ENCODE measurements at places on chromosomes 1 and 21.
A peak's percentile ranks its signal among the peaks of the same experiment; 100 is the strongest.

DNA sequence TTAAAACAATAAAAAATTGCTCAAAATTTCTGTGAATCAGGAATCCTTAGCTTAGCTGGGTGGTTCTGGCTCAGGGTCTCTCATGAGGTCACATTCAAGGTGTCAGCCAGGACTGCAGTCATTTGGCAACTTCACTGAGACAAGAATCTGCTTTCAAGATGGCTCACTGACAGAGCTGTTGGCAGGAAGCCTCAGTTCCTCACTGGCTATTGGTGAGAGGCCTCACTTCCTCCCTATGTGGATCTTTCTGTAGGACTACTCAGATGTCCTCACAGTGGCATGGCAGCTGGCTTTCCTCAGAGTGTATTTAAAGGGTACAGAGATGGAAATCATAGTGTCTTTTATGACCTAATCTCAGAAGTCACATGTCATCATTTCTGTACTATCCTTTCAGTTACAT is 785.7 kb downstream of the ADGRL2 start:
- DNase-seq: no peak

GRCh38 chr1:143611159-143611558 is 360.6 kb downstream of the FAM72C start:
- no peak for DNase-seq

DNA sequence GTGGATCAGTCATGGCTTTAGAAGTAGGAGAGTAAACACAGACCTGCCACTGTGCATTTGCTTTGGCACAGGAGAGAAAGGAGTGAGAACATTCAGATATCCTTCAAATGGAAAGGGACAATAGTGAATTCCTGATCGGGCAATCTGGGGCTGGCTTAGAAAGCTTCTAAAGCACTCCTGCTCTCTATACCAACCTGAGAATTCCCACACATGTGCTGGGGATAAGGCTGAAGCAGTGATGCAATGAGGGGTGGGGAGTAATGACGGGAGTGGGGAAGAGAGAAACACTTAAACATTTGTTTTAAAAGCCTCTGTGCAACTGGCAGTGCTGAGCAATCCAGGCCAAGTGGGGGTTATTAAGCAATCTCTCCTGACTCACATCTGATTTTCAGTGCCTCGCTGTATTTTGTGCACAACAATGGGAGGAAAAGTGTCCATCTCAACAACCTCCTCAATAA is 108.8 kb downstream of the KIAA0319L start:
- DNase-seq: no peak

- DNase-seq: no peak
These were observed 234.0 kb downstream of the NPHP4 start for GRCh38 chr1:5758000-5758858.

DNA sequence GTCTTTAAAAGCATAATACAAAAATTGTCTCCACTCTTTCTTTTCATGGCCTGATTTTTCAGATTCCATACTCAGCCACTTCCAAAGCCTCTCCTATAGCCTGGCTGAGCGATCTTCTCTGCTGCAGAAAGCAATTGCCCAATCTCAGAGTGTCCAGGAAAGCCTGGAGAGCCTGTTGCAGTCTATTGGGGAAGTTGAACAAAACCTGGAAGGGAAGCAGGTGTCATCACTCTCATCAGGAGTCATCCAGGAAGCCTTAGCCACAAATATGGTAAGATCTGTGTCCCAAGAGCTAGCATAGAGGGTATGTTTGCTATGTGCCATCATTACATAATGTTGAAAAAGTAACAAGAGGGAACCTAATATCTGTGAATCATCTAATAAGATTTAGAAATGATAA is 130.7 kb upstream of the BMP8A start:
- DNase-seq: no peak

- no peak for DNase-seq
These were observed 112.1 kb downstream of the ROR1 start for GRCh38 chr1:63885899-63886298.

DNA sequence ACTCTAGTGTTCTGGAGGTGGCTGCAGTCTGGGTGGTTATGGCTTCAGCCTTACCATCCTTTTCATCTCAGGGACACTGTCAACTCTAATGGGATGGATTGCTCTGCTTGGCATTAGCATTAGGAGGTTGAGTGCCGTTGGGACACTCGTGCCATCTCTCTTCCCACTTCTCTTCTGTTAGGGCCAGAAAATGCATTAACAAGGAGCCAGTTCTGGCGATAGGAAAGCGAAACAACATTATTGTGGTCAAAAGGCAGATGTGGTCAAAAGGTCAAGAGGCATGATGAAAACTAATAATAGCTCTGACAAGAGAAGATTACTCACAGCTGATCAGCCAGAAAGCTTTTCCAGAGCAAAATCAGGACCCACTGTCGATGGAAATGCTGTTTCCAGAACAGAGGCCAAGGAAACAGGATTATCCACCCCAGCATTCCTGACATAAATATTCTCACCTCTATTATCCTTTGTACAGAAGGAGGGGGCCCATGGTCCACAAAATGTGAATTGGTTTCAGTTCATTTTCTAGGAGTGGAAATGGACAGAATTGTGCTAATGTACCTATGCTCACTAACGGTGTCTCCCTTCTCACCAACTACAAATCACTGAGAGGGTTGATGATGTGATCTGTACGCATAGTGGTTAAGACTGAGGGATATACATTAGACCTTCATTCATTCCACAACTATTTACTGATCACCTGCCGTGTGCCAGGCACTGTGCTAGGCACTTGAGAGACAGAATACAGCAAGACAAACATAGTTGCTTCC is 72.0 kb downstream of the ST6GALNAC5 start:
- no peak for DNase-seq

DNA sequence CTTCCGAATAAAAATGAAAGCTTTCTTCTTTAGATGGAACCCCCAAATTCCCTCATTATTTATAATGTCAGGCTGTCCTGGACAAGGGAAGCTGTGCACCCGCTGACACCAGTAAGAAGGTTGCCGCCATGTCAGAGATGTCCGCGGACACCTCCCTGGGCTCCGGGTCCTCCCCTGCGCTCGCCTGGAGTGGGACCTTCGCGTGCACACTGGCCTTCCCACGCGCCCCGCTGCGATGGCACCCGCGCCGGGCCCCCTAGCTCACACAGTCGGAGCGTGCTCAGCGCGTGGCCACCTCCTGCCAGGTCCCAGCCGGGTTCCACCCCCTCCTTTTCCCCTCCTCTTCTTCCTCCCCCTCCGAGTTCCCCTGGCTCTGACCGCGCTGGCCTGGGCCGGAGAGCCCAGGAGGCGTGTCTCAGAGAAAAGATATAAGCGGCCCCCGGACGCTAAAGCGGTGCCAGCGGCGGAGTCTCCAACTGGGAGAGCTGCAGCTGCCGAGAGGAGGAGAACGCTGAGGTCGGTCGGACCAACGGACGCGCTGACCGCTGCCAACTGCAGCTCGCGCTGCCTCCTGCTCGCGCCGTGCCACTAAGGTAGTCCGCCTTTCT is at the start of gene G0S2:
G0S2 (plus strand) TSS at position 456 of the 608 bp plus-strand sequence. CDS start 273 bp downstream, outside the sequence.
- no peak for DNase-seq

DNA sequence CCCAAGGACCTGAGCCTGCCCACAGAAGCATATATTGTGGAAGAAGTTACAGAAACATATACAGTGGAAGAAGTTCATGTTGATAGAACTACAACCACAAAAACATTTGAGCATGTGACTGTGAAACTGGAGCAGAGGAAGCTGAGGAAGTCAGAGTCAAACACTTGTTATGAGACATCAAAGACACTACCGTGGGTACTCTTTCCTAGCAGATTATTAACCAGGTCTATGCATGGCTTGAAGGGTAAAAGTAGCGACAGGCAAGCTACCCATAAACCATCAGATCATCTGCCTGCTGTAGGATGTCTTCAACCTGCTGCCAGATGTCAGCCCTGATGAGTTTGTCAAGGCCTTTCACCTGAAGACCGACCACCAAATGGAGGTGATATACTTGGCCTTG is 35.8 kb downstream of the IVNS1ABP start:
- peak; percentile 71 for DNase-seq

- DNase-seq: no peak
These were observed 61.8 kb upstream of the SOD1 start for GRCh38 chr21:31597683-31598082.

GRCh38 chr1:177770096-177770495 is 199.8 kb downstream of the SEC16B start:
- DNase-seq: no peak

DNA sequence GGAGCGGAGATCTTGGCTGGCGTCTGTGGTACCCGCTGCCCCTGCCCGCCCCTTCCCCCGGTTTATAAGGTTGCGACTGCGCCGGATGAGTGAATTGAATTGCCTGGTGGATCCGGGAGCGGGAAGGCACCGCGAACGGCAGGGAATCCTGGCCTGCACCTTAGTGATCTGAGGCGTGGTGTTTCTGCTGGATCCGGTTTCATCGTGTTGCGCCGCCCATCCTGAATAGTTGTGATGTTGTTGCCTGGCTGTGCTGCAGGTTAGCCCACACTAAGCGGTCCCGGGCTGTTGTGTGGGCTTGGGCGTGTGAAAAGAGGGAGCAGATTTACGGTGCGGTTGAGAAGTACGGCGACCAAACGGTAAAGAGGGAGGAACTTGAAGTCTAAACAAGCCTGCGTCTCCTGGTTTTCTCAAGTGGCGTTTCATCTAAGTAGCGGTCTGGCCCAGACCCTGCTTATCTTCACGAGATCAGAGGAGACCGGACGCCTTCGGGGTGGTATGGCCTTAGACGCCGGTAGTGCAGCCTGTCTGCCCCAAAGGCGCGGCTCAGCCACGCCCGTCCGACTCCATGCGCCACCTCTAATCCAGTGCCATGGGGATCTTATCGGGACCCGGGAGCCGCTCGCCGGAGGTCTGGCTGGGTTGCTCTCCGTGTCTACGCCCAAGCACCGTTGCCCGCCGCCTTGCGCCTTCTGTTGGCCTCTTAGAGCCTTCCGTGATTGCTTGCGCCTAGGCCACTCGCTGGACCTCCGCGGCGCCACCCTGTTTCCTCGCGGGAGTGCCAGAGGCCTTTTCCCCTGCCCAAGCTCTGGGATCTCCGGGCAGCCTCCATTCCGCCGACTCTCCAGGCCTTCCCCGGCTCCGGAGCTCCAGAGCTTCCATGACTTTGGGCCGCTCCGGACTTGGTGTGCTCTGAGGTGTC is 87.5 kb upstream of the RHOU start:
- no peak for DNase-seq

- DNase-seq: no peak
These were observed 4.4 kb downstream of the CCN1 start for GRCh38 chr1:85584923-85585322.

DNA sequence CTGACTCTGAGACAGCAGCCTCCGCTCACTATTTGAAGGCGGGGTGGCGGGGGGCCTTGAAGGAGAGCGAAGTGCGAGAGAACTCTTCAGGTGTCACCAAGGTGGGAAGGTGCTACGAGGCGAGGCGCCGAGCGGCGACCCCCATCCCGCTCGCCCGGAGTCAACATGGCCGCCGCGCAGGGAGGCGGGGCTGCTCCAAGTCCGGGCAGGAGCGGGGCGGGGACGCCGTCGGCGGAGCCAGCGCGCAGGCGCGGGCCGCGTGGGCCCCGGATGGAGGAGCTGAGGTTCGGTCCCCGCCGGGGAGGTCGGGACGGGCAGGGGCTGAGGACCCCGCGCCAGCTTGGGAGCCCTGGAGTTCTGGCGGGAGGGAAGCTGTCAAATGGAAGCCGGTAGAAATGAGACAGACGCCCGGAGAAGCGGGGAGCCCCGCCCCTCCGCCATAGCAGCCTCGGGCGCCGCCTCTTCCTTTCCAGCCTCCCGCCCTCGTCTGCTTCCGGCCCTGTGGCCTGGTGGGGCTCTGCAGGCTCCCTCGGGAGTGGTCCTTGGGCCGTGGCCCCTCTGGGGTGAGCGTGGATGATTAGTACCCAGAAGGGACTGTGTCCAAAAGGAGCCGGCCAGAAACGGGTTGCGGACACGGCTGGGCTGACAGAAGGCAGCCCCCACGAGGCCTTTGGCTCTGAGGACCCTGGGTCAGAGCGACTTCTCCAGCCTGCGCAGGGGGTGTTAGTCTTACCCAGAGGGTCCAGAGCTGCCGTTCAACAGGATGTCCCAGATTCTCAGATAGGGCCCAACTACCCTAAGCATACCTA is at the start of gene PIGV:
PIGV (plus strand) TSS at position 245 of the 809 bp plus-strand sequence. CDS start 2,866 bp downstream, outside the sequence.
- peak; percentile 87 for DNase-seq

GRCh38 chr21:24737296-24737850 is 869.9 kb downstream of the MRPL39 start:
- DNase-seq: no peak

DNA sequence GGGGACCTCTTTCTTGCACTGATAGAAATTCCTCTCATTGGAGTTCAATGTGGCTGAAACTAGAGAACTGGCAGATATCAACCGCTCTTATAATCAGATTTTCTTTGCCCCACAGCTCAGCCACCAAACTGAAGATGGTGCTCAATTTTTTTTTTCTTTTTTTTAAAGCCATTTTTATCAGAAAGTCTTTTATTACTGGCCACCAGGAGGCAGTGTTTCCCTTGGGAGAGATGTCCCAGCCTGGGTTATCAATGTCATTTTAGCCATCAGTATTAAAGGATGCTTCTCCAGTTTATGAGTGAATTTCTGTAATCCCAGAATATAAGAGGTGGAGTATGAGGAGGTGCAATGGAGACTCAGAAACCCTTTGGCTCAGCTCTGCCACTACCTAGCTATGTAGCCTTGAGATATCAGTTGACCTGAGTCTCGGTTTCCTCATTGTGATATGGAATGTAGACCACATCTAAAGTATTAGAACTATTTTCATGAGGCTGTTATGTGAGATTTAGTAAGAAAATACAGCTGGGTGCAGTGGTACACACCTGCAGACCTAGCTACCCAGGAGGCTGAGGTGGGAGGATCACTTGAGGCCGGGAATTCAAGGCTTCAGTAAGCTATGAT is 27.6 kb downstream of the CD244 start:
- DNase-seq: peak; percentile 56

- DNase-seq: no peak
These were observed 33.2 kb downstream of the BRINP3 start for GRCh38 chr1:190444464-190444863.

GRCh38 chr1:53410100-53410541 is 49.1 kb upstream of the DMRTB1 start:
- no peak for DNase-seq

DNA sequence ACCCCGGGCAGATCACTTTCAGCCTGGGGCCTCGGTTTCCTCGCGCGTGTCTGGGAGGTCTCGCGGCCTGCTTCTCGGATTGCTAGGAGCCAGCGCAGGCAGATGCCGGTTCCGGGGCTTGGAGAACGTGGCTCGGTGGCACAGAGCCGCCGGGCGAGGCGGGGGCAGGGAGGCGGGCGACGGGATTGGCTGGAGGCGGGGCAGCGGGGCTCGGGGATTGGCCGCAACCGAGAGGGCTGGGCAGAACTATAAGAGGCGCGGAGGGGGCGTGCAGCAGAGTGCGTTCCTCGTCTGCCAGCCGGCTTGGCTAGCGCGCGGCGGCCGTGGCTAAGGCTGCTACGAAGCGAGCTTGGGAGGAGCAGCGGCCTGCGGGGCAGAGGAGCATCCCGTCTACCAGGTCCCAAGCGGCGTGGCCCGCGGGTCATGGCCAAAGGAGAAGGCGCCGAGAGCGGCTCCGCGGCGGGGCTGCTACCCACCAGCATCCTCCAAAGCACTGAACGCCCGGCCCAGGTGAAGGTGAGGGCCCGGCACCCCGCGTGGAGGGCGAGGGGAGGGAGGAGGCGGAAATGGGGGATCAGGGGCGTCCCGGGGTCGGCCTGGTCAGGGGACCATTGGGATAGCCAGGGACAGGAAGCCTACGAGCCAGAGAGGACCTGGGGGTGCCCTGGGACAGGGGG is at the start of gene MFSD2A:
MFSD2A (plus strand) TSS at position 276 of the 677 bp plus-strand sequence; CDS start at position 424, 148 bp downstream.
- peak; percentile 82 for DNase-seq

- DNase-seq: no peak
These were observed 45.5 kb downstream of the PRDM15 start for GRCh38 chr21:41833497-41834115.
